ENCODE measurements at places on chromosomes 16 and 17.

DNA sequence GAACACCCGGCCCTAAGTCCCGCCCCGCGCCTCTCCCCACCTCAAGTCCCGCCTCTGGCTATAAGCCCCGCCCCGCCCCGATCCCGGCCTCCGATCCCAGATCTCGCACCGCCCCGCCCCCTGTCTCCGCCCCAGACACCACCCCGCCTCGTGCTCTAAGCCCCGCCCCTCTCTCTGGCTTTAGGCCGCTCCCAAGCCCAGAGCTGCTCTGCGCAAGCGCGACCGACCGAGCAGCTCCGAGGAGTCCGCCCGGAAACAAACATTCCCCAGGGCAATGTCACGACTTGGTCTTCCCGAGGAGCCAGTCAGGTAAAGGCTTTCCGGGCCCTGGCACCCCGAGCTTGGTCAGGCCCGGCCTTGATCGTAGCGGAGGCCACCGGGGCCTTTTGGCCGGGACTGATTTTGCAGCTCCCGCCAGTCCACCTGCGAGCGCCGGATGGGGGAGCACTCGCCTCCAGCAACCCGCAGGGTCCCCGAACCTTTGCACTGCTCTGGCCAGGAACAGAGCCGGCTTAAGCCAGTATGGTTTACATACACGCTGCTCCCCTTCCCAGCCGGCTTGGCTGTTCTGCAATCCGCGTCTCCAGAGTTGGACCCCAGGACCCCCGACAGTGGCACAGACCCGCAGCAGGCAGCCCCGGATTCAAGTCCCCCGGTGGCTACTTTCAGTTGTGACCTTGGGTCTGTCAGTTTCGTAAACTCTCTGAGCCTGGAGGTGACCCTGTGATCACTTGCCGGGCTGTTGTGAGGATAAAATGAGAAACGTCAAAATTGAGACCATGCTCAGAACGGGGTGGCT, at the start of gene NUDT7:
TSS of gene NUDT7 (plus strand) at position 206 of the 799 bp plus-strand sequence. CDS start at position 275, 69 bp downstream.
- peak; percentile 100 for DNase-seq

- DNase-seq = peak; percentile 42
Measured at GRCh38 chr16:27690608-27691007, 140.7 kb downstream of the KATNIP start.

DNA sequence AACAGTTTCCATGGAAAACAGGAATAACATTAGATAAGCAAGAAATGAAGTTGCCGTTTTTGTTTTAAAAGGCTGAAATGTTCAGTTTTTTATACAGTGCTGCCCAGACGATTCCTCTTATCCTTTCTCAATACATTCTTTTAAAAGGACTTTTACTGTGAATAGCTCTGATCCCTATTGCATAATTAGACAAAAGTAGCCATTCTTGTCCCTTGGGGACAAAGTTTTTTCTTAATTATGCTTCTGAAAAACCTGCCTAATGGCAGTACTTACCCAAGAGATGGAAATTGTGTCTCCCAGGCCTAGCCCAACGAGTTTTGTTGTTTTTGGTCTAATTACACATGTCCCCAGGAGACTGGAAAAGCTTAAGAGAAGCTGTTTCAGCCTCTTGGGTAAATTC, 27.6 kb downstream of the NXPH3 start:
- DNase-seq = peak; percentile 38

DNA sequence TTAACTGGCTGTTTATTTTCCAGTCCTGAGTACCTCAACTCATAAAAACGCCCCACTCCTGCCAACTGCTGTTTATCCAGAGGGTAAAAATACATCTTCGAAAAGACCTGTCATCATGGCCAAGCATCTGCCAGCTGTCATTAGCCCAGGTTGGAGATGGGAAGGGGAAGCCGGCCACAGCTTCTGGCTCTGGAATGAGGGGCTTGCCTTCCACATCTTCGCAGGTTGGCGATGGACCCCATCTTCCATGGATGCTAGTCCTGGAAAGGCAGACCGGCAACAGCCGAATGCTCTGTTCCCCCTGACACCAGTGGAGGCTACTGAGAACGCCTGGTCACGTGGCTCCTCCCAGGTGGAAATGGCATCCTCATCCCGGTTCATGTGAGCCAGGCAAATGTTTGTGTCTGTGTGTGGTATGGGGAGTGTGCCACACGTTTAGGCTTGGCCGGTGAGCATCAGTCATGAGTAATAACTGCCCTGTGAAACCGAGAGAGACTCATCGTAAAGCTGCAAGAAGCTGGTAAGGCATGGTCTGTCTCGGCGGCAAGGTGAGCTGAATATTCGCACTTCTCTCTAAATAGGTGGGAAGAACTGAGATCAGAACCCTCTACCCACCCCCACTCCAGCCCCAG, 420 bp upstream of the KRTAP17-1 start:
- no peak for DNase-seq

GRCh38 chr17:17503566-17504130, 7.5 kb upstream of the RASD1 start:
- no peak for DNase-seq

- DNase-seq = peak; percentile 93
Measured at GRCh38 chr17:75695141-75695829, 26.0 kb upstream of the ITGB4 start.
